ENCODE measurements at places on chromosomes 5 and 9.

GRCh38 chr9:13033959-13034693 is 245.4 kb downstream of the MPDZ start:
- peak; percentile 90 for DNase-seq

GRCh38 chr9:93950619-93951601 is 4.2 kb downstream of the BARX1 start:
- no peak for DNase-seq

DNA sequence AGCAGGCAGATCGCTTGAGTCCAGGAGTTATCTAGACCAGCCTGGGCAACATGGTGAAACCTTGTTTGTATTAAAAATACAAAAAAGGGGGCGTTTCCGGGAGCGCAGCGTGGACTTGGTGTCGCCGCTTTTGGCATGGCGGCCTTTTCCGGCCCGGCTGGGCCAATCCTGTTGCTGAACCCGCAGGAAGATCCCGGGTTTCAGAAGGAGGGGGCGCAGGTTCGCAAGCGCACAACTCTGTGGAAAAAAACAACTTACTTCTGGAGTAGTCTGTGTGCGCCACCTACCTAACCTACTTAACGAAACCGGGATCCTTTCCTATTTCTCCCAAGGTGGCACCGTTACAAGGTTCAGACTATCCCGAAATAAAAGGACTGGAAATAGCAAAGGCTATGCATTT is 198.6 kb downstream of the MSX2 start:
- DNase-seq = no peak

GRCh38 chr9:95023217-95024003 is 294.1 kb downstream of the FANCC start:
- no peak for DNase-seq

DNA sequence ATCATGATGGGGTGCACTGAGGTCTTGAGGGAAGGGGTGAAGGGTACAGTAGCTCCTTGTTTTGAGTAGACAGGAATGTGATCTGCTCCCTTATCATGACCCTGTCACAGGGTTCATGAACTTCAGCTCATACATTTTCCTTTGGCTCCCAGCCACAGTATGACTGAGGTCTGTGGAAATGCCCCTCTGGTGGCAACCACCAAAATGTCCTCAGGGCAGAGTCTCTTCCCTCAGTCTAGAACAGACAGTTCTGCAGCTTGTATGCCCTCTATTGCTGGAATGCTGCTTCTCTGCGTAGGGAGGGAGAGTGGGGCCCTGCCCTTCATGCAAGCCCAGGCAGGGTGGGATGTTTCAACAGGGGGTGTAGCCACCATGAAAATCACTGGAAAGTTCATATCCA is 53.8 kb upstream of the SNCAIP start:
- no peak for DNase-seq

GRCh38 chr9:131679261-131680020 is 60.4 kb downstream of the RAPGEF1 start:
- no peak for DNase-seq

GRCh38 chr5:55900776-55901175 is 49.6 kb downstream of the IL31RA start:
- DNase-seq = no peak

DNA sequence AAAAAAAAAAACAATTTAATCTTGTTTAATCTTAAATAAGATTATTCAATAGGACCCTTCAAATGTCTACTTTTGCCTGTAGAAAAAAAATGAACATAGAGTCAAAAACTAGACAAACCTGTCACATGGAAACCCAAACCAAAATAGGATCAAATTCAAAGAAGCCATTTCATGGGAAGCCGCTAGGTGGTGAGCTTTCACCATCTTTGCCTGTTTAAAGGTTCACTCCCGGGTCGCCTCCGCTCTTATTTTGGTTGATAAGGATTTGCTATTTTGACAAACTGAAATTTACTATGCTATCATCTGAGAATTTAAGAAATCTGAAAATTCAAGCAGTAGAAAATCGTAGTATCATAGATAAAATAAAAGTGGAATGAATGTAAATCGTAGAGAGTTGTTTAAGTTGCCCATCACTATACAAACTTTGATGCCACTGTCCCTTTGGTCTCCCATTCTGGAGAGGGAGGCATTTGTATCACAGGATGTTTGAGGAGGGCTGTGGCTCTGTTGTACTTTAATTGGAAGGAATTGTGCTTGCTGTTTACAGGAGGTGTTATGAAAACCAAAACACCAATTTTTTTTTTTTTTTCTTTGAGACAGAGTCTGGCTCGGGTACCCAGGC is 43.5 kb upstream of the DNAH5 start:
- DNase-seq = peak; percentile 30

GRCh38 chr9:126408004-126408403 is 81.4 kb downstream of the MVB12B start:
- no peak for DNase-seq

GRCh38 chr5:317086-317811 is 4.3 kb upstream of the AHRR start:
- peak; percentile 50 for DNase-seq

DNA sequence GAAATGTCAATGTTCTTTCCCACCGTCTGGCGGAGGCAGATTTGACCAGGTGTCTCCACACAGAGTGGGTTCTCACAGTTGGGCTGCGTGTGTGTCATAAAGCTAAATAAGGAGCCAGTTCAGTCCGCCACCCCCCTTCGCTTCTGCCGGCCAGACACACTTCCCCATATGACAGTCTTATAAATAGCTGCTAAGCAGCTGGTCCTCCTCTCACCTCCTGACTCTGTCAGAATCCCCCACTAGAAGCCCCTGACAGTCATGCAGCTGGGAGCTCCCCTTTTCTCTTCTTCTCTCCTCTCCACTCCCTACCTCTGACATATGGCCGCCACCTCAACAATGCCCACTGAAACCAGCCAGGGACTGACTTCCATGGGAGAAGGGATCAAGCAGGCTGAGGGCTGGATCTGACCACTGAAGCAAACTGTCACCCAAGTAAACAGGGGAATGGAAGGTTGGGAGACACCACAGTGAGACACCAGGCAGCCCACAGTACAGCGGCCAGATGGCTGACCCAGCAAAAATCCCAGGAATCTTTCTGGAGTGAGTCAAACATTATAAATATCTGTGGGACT is 141.9 kb upstream of the EFNA5 start:
- DNase-seq = no peak

- no peak for DNase-seq
Measured at GRCh38 chr5:82339792-82340191, 61.6 kb upstream of the RPS23 start.

- DNase-seq = no peak
Measured at GRCh38 chr9:93479726-93480125, 26.3 kb upstream of the FAM120AOS start.

DNA sequence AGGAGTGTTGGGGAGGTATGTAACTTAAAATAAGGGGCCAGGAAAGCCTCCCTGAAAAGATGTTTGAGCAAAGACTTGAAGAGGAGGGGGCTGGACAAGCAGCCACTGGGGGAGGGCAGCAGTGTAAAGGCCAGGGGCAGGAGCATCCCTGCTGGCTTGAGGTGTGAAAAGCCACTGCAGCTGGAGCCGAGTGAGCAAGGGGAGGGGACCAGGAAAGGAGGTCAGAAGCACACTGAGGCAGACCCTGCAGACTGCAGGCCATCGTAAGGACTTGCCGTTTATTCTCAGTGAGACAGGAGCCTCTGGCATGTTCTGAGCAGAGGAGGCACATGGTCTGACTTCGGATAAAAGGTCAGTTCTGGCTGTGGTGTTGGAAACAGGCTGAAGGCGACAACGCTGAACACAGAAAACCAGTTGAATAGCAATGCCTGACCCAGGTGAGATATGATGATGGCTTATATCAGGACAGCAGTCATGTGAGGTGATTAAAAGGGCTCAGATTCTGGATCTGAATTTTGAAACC is 10.2 kb upstream of the ERGIC1 start:
- no peak for DNase-seq

DNA sequence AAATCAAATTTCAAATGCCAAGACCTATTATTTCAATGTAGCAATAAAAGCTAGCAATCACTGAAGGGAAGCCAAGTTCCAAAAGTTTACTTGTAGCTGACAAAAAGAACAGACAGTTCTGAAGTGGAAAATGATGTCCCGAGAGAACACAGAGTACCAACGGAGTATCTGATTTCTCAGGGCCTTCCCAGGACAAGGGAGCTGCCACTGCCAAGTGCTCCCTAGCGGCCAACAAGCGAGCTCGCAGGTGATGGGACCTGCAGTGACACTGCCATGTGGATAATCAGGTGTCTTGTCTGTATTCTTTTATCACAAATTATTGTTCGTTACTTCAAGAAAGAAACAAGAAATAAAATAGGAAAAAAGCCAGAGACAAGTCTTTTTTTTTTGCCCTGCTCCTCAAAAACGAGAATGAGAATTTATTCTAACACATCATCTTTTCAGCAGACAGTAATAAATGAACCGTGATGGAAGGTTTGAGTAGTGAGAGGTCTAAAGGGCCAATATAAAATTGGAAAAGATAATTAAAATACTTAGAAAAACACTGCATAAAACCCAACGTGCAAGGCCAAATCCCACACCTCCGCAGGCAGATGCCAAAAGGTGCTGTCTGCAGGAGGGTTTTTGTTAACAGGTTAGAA is 159.4 kb downstream of the MYO10 start:
- peak; percentile 33 for DNase-seq

DNA sequence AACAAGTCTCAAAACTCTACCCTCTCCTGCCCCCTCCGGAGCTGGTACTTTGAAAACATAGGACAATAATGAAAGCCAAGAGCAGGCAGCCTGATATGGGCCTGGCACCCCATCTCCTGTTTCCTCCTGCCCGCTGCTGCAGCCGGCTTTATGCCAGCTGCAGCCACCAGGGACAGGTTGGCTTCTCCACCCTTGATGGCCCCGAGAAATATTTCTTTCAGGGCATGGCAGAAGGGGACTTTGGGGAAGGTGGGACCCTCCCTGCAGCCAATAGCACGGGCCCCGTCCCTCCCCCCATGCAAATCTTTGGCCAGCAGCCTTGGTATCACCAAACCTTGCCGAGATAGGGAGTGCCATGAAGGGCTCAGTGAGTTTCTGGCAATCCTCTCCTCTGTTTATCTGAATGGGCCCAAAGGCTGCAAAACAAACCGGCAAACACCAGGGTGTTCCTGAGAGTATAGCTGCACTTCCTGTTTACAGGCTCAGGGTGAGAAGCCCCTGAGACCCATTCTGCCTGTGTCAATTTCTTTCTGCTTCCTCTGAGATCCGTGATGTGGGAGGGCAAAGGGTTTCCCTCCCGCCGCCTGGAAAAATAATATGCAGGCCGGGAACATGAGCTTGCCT is 73.4 kb upstream of the BOD1 start:
- DNase-seq = no peak

All from NCI-H146 (cell line).